Adrenal gland (tissue), 19 donors: ENCODE measurements at places on chromosomes 7 and 10. TPM values are rescaled to one million over a fixed set of nuclear protein-coding genes. Genes with fewer than 3 reads are reported as not detected.
A peak's percentile ranks its signal among the peaks of the same experiment; 100 is the strongest.

GRCh38 chr10:58087896-58088295, 179.8 kb downstream of the IPMK start:
- DNase-seq, result no peak

- no peak for DNase-seq
Observed at GRCh38 chr7:132187869-132188789, 388.1 kb downstream of the PLXNA4 start.

Gene IFIT1
- 32.4 TPM for total RNA-seq

DNA sequence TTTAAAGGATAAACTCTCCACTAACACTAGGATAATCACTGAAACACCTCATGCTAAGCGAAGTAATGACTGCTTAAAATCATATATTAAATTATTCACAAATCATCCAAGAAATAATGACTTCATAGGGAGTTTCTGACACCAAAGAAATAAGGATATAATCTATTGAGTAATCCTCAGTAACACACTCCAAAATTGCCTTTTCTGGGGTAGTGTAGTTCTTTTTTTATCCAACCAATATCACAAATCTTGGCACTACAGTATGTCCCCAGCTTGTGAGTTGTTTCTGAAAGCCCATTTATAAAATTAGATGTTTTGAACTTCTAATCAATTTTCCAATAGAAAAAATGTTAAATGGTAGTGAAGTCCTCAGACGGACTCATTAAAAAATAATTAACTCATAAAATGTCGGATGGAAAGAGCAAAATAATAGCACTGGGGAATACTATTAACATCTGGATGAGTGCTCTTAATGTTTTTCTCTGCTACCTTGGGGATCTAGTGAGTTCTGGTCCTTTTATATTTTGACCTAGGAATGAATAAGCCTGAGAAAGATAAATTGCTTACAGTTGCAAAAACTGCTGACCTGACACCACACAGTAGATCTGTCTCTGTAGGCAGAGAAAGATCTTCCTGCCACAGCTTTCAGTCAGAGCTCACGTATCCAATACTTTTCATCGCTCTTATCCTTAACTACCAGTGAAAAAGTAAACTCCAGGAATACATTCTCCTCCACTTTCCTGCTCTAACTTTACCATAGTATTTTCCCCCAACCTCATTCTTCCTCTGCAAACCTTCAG, 618.5 kb upstream of the ANKRD30A start:
- DNase-seq, result no peak

GRCh38 chr10:32954080-32954479, 4.0 kb downstream of the ITGB1 start:
- DNase-seq, result no peak

DNA sequence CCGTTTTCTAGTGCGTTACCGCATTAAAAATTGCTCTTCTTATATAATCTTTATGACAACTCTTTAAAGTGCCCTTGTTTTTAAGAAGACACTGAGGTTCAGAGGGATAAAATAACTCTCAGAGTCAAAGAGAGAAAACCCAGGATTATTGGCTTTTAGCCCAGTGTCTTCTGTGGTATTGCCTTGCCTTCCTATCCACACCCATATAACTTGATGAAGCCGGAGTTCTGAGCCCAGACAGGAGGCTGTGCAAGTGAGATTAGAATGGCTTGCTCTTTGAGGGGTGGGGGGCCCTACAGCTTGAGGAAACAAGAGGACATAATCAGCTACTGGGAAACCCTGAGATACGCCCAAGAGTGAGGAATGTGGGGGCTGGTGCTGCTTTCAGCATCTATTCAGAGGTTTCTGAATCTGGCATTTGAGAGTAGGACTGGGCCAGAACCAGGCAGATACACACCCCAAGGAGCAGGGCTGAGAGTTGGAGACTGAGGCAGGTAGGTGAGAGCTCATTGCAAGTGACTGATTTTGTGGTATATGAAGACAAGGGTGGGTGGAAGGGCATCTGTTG, 2.3 kb downstream of the PRXL2A start:
- no peak for DNase-seq

- DNase-seq, result no peak
Observed at GRCh38 chr10:35268791-35269257, 67.5 kb upstream of the CCNY start.

- no peak for DNase-seq
Observed at GRCh38 chr7:132819648-132820047, 243.4 kb upstream of the PLXNA4 start.

DNA sequence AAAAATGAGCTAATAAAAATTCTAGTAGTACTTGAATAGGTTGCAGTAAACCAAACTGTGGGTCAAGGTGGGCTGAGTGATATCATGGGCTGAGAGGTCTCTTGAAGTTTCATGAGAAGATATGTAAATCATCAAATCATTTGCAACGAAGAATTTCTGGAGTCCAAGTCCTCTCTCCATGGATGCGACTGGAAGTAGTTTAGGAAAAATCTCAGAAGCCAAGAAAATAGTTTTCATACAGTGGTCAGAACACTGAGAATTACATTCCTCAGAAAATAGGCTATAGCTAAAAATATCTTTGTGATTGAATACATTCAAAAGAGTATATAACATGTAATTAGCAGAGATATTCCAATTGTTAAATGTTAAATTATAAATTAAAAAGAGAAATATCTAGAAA, 3.6 kb upstream of the IFIT1 start:
- no peak for DNase-seq

DNA sequence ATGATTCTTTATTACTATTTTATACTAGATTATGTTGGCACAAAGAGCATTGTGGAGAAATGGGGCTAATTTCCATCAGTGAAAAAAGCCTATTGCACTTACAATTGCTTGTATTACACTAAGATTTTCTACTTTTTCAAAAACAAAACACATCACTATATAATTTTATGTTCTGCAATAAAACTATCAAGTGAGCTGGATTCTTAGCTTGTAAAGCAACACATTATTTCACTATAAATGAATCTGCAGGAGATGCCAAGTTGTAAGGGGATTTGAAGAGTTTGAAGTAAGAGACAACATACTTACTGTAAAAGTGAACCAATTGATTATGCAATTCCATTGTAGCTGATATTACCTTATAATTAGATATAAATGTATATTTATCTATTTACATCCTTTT, 333.3 kb upstream of the SEMA3D start:
- DNase-seq, result no peak

GRCh38 chr7:133602291-133602690, 349.4 kb downstream of the EXOC4 start:
- no peak for DNase-seq

Gene GNAT3
- not detected for total RNA-seq

Gene SYT15B
- total RNA-seq, result 3.0 TPM

DNA sequence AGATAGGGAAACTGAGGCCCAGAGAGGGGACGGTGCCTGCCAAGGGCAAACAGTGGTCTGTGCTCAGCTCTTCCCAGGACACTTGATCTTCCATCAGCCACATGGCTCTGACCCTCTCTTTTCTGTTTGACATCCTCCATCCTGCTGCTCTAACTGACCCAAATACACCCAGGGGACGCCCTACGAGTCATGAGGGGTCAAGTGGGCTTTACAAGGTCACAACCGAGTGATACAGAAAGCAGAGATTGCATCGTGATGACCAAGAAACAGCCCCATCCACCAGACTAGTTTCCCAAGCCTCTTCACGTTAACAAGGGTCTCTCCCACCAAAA, 131.2 kb upstream of the UNC5B start:
- DNase-seq, result peak; percentile 11

Gene STOX1
- total RNA-seq, result 8.3 TPM

Gene SRI
- 119 TPM for total RNA-seq

Gene MOGAT3
- not detected for total RNA-seq

DNA sequence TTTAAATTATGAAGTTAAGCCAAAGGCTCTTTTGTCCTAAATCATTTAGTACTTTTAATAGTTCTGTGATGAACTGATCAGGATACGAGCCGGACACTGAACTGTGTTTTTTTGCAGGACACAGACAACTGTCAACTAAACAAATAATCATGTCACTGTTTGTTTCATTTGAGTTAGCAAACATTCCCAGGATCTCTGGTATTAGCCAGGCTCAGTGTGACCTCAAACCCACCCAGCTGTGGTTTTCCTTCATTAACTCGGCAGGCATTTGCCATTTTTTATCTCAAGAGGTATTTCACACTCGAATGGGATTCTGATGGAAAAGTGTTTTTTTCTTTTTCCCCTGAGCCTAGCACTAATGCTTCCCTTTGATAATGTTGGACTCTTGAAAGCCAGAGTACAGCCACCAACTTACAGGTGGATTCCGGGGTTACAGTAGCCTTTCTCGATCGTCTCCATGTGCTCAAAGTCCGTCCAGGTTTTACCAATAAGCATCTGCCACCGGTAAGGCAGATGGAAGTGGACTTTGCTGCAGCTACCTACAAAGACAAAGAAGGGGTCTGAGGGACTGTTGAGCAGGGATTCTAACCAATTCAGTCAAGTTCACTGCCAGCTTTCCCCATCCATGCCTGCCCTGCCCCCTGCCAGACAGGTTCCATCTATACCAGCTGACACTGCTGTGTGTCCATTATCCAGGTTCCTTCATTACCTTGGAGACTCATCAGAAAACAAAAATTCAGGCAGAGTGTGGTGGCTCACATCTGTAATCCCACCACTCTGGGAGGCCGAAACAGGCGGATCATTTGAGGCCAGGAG, 33.4 kb downstream of the ZC3HAV1 start:
- DNase-seq, result no peak

Gene SP8
- total RNA-seq, result not detected

DNA sequence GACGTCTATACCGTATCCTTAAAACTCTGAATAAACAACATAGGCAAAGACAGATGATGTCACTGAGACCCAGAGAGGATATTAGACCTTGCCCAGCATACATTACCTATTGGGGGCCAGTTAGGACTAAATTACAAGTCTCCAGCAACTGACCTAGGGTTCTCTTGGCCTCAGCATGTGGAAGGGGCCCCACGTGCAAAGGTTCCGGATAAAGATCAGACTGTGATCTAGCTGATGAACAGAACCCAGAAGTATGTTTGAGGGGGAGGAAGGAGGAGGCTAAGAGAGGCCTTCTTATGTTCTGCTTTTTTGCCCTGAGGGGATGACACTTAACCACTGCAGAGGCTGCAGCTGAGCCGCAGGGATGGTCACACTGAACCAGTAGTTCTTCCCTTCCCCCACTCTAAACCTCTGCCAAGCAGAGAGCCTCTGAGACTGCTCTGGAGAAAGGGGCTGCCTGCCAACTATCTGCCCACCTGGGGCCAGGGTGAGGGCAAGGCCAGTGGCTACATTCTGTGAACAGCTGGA, 24.0 kb upstream of the KMT2C start:
- peak; percentile 76 for DNase-seq
